ENCODE measurements at places on chromosomes 5 and 9.

GRCh38 chr5:36537724-36538123 lies 68.7 kb upstream of the SLC1A3 start:
- no peak for DNase-seq

- DNase-seq: peak; percentile 30
Observed at GRCh38 chr9:111000202-111000601, 38.1 kb downstream of the LPAR1 start.

- no peak for DNase-seq
Observed at GRCh38 chr9:104138243-104138868, 44.2 kb downstream of the SMC2 start.

DNA sequence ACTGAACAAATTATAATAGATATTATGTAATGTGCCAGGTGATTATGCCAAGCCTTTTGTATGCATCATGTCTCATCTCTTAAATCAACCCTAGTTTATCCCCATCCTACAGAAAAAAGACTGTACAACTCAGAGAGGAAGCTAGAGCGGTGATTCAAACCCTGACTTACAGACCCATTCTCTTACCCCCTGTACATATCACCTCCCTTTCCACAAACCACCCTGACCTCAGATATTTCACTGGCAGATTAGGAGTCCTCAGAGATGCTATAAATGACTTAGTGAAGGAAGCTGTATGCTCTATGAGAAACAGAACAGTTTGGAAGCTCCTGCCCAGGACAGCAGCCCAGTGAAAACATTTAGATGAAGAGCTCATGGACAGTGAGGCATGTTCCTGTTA lies 79.1 kb upstream of the RARS1 start:
- no peak for DNase-seq

DNA sequence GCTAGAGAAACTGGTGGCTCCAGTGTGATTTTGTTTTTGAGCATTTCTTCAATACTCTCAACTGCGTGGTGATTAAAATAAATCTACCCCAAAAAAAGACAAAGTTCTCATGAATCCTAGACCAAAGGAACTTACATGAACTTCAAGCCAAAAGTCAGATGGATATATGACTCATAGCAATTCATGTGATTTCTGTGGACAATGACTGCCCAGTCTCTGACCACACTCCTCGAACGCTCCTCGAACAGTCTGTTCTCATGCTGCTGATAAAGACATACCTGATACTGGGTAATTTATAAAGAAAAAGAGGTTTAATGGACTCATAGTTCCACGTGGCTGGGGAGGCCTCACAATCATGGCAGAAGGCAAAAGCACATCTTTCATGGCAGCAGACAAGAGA lies 46.4 kb upstream of the CEP78 start:
- no peak for DNase-seq

DNA sequence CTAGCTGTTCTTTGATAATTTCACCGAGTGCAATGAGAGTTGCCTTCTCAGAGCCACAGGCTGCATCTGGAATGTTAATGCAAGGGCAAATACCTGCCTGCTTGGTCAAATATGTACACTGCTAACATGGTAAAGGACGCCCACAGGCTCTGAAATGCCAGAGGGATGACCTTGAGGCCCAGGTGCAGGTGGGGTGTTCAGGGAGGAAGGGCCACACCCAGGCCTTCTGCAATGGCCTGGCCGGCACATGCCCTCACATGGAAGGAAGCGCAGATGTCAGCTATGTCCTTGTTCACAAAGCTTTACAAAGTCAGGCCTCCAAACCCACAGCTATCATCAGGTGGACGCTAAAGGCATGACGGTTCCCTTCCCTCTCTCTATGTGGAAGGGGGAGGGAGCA lies 48.6 kb downstream of the HRH2 start:
- no peak for DNase-seq

DNA sequence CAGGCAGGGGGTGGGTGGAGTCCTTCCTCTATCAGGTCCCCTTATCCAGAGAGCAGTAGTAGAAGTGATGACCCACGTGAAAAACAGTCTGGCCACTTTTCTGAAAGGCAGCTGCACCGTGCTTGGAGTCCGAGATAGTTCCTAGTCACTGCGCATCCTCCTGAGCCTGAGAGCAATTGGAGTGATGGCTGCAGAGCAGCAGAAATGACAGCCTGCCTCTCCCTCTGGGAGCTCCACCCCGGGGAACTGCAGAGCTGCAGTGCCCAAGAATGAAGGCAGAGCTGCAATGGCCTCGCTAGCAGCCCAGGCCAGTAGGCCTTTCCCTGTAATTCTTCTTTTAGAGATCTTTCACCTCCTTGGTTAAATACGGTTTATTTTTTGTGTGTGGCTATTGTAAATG lies 82.6 kb downstream of the CETN3 start:
- no peak for DNase-seq

DNA sequence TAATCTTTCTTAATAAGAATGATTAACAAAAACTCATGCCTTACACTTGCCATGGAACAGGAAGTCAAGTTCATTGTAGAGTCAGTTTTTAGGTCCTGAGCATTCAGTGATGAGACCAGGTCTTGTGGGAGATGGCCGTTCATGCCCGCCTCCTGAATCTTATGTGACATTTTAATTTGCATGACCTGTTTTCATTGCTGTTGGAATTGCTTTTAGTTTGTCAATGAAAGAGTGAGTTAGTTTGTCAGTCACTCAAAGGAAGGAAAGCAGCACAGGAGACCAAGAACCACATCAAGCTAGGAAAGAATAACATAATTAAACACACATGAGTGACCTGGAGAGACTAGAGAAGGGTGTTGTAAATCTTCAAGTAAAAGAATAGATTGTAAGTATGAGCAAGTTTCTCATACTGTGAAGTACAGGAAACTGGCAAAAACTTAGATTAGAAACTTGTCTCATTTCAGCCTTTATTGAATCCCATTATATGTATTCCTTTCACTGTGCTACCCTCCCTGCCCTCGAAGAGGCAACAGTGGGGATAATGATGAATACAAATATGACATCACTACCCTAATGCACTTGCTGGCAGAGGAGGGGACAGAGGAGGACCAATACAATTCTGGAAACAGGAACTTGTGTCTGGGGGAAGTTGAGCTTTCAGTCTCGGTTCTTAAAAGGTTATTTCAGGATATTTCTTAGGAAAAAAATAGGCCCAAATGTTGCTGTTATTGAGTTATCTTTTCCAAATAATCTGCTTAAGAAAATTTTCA lies 64.3 kb upstream of the C6 start:
- no peak for DNase-seq

DNA sequence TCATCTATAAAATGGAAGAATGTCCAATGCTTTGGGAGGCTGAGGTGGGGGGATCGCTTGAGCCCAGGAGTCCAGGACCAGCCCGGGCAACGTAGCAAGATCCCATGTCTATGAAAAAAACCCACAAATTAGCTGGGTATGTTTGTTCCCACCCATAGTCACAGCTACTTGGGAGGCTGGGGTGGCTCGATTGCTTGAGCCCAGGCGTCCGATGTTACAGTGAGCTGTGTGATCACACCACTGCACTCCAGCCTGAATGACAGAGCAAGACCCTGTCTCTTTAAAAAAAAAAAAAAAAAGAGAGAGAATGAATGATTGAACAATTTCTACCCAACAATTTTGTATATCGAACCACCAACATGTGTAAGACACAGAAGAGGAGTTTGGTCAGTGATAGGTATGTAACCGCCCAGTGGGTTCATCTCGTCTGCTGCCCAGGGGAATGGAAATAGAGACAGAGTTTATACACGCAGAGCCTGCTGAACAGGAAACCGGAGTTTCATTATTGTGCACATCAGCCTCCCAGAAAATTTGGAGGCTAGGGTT lies 26.2 kb upstream of the ERGIC1 start:
- no peak for DNase-seq

- DNase-seq: no peak
Observed at GRCh38 chr5:116612431-116612830, 37.8 kb upstream of the SEMA6A start.

GRCh38 chr9:94773655-94774054 lies 47.2 kb downstream of the AOPEP start:
- DNase-seq: no peak

GRCh38 chr9:89218040-89218928 lies 39.7 kb upstream of the SHC3 start:
- DNase-seq: no peak

- DNase-seq: peak; percentile 45
Observed at GRCh38 chr5:142063878-142064331, 44.7 kb upstream of the NDFIP1 start.

- DNase-seq: no peak
Observed at GRCh38 chr5:149932445-149933350, 11.9 kb downstream of the PDE6A start.

- no peak for DNase-seq
Observed at GRCh38 chr5:169945831-169946261, 34.4 kb downstream of the INSYN2B start.

- peak; percentile 70 for DNase-seq
Observed at GRCh38 chr9:1018121-1018520, 32.0 kb upstream of the DMRT2 start.

- DNase-seq: no peak
Observed at GRCh38 chr5:172403189-172403796, 51.0 kb downstream of the SH3PXD2B start.

GRCh38 chr5:23631302-23632045 lies 124.1 kb downstream of the PRDM9 start:
- no peak for DNase-seq

GRCh38 chr5:55557123-55557522 lies 22.4 kb upstream of the PLPP1 start:
- DNase-seq: no peak

- DNase-seq: no peak
Observed at GRCh38 chr9:76962732-76963131, 56.7 kb upstream of the FOXB2 start.

DNA sequence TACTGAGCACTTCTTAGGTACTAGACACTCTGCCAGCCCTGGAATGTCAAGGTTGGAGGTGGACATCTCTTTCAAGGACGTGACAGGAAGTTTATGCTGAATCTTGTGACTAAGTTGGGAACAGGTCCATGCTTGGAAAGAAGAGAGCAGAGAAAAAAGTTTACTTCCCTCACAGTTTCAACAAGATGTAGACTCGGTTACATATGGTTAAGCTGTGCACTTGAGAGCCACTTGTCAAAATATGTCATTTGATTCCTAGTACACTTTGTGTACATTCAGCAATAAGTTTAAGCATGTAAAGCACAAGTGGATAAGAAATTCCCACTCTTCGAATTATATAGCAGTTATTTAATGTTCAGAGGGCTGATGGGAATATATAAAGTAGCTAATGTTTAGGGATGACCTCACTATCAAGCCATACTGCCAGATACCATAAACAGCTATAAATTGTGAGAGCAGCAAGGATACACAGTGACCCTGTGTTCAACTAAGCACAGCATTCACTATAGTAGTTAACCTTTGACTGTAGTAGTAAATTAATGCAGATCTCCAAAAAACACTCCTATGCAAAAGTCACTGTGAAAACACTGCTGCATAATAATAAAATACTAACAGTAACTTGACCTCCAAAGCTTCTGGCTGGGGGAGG lies 1944.6 kb upstream of the WWC1 start:
- DNase-seq: no peak

DNA sequence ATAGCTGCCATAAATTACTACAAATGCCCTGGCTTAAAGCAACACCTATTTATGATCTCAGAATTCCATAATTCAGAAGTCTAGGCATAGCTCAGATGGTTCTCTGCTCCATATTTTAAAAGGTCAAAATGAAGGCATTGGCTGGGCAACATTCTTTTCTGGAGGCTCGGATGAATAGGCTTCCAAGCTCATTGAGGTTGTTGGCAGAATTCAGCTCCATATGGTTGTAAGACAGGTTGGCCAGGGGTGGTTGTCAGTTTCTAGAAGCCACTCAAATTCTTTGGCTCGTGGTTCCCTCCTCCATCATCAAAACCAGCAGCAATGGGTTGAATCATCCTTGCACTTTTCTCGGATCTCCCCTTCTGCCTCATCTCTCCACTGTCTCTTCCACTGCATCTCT lies 49.4 kb downstream of the TGFBR1 start:
- DNase-seq: peak; percentile 37

GRCh38 chr5:155750101-155750500 lies 576.9 kb upstream of the SGCD start:
- DNase-seq: no peak

DNA sequence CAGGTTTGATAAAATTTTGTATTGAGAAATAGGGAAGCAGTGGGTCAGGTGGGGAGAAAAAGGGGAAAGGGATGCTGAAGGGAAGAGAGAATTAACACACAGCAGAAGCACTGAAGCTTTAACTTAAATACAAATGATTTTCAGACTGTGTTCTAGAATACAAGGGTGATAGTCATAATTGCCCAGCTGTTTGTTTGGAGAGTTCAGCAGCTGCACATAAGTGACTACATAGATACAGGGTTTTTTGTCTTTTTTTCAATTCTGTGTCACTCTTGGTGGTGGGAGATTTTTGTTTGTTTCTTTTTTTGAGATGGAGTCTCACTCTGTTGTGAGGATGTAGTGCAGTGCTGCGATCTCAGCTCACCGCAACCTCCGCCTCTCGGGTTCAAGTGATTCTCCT lies 590.4 kb upstream of the SEMA6A start:
- no peak for DNase-seq

Measured in D341Med (cell line).